ENCODE measurements at places on chromosomes 1 and 21.

DNA sequence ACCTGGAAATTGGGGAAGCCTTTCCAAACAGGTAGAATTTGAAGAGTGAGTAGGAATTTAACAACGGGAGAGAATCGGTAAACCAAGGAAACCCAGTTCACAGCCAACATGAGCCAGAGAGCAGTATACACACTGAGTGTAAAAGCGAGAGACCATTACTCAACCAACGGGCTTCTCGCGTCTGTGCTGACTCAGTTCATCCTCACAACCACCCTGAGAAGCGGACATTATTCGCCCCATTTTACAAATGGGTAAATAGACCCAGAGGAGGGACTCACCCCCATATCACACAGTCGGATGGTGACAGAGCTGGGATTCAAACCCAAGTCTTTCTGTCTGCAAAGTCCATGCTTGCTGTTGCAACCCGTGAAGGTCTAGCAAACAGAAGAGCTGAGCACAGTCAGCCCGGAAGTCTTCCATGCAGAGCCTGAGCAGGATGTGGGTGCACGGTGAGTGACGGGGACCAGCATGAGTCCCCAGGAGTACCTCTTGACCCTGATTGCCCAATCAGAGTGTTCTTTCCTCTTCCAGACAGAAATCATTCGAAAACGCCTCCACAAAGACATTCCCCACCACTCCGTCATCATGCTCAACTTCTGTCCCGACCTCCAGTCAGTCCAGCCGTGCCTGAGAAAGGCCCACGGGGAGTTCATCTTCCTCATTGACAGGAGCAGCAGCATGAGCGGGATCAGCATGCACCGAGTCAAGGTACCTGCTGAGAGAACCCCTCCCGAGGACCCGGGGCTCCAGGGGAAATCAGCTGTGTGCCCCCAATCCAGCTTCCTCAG, 32.3 kb downstream of the VWA5B1 start:
- DNase-seq, result no peak

DNA sequence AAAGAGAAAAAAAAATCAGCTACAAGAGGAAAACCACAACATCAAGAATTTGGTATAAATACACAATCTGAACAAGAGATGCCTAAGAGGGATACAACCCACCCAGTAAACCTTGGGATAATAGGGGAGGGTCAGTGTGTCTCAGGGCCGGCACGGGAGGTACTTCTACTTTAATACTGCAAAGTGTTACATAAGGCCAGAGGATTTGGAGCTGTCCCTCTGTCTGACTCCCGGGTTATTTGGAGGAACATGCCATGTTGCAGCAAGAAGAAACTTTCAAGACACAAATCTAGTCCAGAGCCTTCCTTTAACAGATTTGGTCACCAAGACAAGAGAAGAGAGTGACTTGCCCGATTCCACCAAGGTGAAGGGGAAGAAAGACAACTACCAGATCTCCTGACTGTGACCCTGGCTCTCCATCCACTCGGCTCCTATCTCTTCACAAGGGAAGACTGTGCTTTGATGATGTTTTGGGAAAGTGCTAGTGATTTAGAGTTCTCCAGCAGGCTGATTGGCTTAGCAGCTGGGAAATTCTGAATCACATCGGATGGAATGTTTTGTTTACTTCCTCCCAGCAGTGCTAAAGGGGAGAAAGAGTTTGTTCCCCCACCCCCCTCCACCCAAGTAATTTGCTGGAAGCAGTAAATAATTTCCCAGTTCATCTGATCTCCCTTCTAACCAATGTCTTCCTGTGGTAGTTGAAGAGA, 29.3 kb downstream of the SGIP1 start:
- DNase-seq, result no peak

GRCh38 chr1:22772014-22772413, 61.4 kb downstream of the EPHB2 start:
- no peak for DNase-seq

- DNase-seq, result peak; percentile 69
Observed at GRCh38 chr1:39102537-39103327, 76.6 kb downstream of the NDUFS5 start.

DNA sequence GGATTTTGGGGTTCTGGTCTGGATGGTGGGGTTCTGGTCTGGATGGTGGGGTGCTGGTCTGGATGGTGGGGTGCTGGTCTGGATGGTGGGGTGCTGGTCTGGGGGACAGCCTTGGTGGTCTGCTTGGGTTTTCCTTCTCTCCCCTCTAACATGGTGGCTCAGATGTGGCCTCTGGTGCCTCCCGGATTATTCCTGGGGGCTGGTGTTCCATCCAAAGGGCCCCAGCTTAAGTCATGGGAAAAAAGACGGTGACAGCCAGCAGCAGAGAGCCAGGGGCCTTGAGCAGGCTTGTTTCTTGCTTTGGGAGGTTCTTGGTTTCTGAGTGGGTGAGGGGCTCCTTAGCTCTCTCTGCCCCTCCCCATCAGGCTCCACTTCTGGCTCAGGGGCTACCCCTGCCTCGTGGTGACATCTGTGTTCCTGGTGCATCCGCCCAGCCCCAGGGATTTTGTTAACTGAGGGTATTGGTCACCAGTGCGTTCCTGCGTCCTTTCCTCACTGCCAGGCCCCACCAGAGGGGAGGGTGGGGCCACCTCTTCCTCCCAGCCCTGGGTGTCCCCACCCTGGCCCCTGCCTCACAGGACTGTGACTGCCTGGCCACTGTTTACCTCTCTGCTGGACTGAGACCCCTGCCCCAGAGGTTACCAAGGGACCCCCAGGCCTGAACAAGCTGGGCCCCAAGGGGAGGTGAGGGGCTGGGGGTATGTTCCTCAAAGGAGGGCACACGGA, 43.2 kb upstream of the ACTRT2 start:
- no peak for DNase-seq

- no peak for DNase-seq
Observed at GRCh38 chr1:70415882-70416281, 4.8 kb downstream of the CTH start.

DNA sequence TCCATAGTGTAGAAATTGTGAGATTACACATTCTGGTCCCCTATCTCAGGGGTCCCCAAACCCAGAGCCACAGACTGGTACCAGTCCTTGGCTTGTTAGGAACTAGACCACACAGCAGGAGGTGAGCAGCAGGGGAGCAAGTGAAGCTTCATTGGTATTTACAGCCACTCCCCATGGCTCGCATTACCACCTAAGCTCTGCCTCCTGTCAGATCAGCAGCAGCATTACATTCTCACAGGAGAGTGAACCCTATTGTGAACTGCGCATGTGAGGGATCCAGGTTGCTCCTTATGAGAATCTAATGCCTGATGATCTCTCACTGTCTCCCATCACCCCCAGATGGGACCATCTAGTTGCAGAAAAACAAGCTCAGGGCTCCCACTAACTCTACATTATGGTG, 229.7 kb upstream of the IRF2BP2 start:
- no peak for DNase-seq

- DNase-seq, result no peak
Observed at GRCh38 chr1:161177936-161178244, 583 bp upstream of the B4GALT3 start.

- DNase-seq, result no peak
Observed at GRCh38 chr1:22870201-22870871, 102.3 kb downstream of the LACTBL1 start.

- no peak for DNase-seq
Observed at GRCh38 chr1:37753473-37754321, 11.2 kb downstream of the EPHA10 start.

DNA sequence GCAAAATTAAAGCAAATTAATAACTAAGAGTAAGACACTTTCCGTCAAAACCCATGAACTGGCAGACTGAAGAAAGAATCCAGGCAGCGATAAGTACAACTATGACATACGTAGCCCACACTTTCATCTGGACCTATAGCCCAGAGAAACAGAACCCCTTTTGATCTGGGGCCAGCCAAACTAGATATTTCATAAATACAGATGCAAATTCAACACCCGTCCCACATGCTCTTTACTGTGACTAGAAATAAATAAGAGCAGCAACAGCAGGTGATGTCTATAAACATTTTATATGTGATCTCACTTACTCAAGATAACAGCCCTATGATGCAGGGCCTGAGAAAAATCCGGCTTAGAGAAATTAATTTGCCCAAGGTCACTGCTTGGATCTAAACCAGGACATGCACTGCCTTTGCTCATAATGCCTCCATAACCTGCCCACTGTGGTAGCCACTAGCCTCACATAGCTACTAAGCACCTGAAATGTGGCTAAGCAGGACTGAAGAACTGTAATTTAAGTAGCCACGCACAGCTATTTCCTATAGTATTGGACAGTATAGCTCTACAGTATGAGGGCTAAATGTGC, 130.2 kb downstream of the TGFBR3 start:
- no peak for DNase-seq

DNA sequence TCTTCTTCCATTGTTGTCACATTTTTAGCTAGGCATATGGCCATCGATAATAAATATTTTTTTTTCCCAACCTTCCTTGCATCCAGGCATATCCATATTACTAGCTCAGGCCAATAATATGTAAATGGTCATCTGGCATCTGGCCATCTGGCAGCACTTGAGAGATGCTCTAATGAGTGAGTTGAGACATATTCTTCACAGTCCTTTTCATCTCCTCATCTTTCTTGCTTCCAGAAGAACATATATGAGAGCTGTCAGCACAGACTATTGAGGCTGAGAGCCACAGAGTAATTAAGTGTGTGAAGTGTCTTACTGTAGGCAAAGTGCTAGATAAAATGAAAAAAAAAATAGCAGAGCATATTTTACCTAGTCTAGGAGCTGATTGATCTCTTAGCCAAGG, 628.4 kb upstream of the TMPRSS15 start:
- DNase-seq, result peak; percentile 8

DNA sequence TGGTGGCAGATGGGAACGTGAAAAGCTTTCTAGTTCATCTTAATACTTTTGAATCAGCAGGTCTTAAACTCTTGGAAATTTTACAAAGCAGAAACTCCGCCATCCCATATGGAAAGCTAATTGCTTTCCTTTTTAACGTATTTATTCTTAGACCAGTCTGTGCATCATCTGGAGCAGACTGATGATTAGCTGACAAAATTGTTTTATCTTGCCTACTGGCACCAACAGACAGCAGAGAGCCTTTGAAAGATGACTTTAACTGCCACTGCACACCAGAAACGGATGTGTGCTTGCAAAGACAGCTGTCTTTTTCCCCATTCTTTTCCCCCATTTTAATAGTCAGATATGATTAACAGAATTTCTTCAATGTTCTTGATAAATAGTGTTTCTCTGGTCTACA, 97.0 kb downstream of the PLD5 start:
- DNase-seq, result peak; percentile 89

GRCh38 chr1:62687903-62688686, at the start of gene DOCK7:
DOCK7 (minus strand) TSS chr1:62688386; CDS start chr1:62688264, 122 bp downstream.
- DNase-seq, result peak; percentile 75

DNA sequence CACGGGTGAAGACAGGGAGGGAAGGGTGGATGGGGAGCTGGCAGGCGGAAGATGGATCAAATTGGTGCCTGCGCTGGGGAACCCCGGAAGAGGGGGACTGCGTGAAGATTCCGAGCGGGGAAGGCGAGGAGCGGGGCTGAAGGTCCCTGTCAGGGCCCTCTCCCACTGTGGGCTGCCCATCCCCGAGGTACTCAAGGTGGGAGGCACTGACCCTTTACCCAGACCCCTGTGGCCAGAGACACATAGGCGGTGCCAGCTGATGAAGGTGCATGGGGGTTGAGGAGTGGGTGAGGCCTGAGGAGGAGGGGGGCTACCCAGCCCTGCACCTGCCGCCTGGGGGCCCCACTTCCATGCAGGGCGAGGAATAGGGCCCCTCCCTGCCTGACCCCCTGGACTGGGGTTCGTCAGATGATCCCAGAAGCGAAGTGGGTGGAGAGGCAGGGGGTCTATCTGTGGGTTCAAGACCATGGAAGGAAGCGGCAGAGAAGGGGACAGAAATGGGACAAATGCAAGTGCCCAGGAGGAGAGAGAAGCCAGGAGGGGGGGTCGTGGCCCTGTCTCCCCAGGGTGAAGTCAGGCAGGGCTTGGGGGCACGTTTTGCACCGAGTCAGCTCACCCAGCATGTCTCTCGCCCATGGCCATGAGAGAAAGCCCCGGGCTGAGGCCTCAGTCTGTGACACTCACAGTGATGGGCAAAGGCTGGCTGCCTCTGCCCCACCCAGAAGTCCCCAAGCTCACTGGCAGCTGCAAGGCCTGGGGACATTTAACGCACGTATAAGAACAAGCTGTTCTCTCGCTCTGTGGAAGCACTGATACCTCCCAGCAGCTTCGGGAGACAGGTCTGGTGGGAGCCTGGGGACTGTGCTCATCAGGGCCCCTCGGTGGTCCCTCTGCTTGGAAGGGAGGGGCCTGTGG, 7.0 kb upstream of the MMEL1 start:
- no peak for DNase-seq

DNA sequence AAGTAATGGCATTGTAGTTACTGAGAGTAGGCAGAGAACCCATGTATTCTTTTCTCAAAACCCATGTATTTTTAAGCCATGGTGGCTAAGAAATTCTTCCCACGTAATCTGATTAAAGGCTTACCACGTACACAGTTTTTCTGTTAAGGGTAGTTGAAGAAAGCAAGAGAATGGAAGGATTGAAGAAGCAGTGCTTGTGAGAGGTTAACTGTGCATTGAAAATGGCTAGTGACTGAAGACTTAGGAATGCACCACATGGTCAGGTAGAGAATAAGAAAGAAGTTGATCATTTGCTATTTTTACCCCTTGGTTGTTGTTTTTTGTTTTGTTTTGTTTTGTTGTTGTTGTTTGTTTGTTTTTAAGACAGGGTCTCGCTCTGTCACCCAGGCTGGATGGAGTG, 178.9 kb upstream of the SNX7 start:
- no peak for DNase-seq

DNA sequence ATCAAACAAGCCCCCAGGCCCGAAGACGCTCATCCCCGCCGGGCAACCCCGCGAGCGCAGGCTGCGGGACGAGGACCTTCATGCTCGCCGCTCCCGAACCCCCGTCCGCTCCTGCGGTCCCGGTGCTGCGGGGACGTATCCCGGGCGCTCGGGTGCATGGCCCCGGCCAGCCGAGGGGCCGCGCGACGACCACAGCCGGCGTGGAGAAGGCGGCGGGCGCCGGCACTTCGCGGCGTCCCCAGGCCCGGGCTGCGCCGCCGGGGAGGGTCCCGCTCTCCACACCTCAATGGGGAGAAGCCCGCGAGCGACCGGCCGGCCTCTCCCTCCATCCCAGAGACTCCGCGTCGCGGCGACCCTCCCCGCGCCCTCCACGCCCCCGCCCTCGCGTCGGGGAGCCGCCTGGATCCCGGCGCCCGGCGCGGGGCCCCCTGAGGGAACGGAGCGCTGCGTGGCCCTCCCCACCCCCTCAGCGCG, 401 bp downstream of the ERRFI1 start:
- no peak for DNase-seq

GRCh38 chr1:180966744-180967536, 54.2 kb downstream of the KIAA1614 start:
- DNase-seq, result no peak

DNA sequence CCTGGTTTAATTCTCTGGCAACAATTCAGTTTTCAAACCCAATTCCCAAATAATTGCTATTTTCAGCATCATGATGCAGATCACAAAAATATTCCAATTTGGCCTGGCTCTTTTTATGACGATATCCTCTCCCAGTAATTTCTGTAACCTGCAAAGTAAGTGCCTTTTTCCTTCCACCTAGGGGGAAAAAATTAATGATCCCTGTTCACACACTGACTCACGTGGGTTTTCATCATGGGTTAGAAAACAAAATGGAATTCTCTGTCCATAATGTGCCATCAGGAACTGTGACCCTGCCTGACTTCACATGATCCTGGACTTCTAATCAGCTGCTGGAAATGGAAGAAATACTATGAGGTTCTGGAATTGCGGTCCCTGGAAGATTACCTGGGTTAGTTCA, 24.5 kb downstream of the AK2 start:
- DNase-seq, result no peak

Measured in SK-N-DZ (cell line).